NCI-H524 treated with DMSO at 0.1 percent for 48 hours (cell line): ENCODE measurements at places on chromosomes 5 and 9.

GRCh38 chr5:2302169-2302568, 419.4 kb upstream of the IRX4 start:
- DNase-seq, result no peak

GRCh38 chr9:10366171-10366779, 246.5 kb downstream of the PTPRD start:
- DNase-seq, result no peak

DNA sequence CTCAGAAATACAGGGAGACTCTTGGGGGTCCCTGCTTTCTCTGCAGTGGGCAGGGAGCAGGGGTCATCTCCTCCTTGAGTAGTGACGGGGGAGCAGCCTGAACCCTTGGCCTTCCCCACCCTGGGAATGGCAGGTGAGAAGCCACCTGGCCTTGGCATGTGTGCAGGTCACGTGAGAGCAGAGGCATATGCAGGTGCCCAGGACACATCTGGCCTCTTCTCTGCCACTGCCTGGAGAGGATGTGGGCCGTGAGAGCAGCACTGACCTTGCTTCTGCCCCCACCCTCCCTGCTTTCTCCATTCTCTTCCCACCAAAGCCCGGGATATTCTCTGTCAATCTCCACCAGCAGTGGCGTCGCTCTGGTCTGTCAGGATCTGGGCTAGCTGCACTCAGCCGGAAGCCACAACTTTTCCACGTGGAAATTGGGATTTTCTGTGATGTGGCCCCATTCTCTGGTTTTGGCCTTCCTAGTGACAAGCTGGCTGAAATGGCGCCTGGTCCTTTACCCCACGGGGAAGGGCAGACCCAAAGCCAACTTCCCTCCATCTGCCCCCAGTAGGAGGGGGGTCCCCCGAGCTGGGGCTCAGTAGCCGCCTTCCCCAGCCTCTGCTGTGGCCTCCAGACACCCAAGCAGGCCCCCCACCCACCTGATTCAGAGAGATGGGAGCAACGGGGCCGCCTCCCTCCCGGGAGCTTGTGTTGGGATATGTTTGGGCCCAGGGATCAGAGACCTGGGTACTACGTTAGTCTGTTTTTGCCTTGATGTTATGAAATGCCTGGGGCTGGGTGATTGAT, 70.4 kb upstream of the FCN1 start:
- no peak for DNase-seq

- DNase-seq, result no peak
Observed at GRCh38 chr5:1746371-1747078, 53.1 kb downstream of the MRPL36 start.

DNA sequence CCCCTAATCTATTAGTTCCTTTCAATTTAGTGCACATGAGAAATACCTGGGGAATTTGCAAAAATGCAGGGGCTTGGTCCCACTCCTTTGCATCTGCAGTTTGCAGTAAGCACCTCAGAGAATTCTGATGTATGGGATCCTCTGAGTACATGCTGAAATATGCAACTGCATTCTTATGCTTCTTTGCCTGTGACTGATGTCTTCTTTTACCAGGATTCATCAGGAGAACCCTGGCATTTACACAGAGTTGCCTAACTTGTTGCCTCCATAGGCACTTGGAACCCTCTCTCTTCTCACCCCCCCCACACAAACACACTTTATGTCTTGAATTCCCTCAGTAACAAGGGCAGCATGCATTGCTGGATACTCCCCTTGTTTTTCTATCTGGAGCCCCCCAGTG, 173.1 kb downstream of the KDM4C start:
- no peak for DNase-seq

- DNase-seq, result no peak
Observed at GRCh38 chr5:149680810-149681221, 49.3 kb upstream of the PPARGC1B start.

DNA sequence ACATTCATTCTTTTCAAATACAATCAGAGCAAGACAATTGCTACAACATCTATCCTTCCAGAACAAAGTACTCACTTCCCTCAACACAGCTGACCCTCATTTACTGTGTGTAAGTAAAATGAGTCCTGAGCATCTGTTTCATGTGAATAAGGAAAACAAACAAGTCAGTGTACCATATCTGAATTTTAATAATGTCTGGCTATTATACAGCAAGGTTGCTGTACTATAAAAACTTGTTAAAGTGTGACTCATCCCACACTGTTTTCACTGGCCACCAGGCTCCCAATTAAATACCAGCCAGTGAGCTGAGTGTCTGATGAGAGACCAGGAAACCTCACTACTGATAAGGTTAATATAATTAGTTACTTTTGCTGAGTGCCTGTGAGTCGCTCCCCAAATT, 339.8 kb downstream of the AGTPBP1 start:
- no peak for DNase-seq

- DNase-seq, result no peak
Observed at GRCh38 chr5:42840269-42840668, 28.6 kb upstream of the SELENOP start.

- no peak for DNase-seq
Observed at GRCh38 chr5:179139936-179140235, 79.7 kb downstream of the ZNF354C start.

DNA sequence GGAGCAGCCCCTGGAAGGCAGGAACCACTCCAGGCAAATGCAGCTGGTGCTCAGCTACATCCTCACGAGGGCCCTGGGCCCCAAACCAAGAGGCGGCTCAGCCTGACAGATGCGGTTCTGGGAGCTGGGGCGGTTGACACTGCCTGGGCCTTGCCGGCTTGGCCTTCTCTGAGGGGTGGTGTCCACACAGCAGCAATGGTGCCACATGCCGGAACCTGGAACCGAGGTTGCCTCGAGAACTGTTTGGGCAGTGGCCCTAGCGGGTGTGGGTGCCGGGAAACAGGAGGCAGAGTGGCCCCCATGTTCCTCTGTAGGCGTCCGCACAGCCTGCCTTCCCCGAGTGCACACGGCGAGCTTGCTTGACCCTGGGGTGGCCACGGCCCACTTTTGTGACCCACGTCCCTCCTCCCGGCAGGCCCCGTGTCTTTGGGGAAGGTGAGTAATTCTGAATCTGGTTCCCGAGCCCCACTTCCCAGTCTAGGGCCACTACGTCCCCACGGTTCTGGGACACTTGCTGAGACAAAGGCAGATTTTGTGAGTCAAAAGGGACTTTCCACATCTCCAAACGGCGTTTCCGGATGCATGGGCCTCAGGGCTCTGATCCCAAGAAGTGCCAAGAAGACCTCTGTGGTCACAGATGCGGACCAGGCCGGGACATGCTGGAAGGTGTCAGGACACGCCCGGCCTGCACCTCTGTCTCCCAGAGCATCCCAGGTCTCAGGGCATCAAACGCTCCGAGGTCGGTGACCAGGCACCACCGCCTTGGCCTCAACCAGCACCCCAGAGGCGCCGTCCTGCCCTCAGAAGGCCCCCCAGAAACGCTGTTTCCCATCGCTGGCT, 27.7 kb upstream of the SLC12A7 start:
- no peak for DNase-seq

DNA sequence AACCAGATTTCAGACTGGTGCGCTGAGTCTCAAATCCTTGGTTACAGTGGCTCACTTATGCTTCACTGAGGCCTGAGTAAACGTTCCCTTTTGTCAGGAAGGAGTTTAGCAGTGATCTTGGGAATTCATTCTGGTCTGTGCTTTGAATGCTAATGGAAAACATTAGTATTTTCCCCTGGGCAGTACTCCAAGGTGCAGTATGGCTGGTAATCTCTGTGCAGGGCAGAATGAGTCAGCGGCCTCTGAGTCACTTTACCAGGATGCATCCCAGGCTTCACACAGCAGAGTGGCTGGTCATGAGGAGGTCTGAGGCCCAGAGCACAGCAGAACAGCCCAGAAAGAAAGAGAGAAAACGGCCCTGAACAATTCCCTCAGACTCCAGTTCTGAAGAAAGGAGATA, 54.0 kb downstream of the PCA3 start:
- no peak for DNase-seq

DNA sequence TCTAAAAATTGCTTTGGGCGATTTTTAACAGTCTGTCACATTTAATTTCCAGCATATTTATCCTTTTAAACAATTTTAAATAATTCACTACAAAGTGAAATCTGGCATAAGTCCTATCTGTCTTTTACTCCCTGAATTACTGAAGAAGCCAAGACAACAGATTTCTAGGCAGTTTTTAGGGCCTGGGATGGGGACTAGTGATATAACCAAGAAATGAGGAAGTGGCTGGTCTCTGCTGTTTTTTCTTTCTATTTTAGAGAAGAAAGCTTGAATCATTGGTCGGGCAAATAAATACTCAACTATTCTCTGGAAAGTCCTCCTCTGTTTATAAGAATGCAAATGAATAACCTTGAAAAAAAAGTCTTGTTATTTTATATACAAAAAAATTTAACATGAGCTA, 79.7 kb upstream of the SSBP2 start:
- no peak for DNase-seq

DNA sequence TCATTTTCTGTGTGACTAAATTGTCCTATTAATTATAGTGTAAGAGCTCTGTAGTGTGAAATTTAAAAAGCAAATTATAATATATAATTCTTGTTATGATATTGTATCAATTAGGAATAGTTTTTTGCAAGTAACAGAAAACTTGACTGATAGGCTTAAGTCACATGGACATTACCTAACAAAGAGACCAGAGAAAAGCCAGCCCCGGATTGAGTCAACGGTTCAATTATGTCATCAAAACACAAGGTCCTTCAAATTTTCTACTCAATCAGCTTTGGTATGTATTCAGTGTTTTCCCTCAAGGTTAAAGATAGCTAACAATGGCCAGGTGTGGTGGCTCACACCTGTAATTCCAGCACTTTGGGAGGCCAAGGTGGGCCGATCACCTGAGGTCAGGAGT, 126.7 kb upstream of the PTGER4 start:
- DNase-seq, result no peak
